ENCODE measurements at places on chromosomes 2 and 18.

GRCh38 chr2:240477916-240478315 lies 42.5 kb downstream of the GPC1 start:
- DNase-seq = no peak

DNA sequence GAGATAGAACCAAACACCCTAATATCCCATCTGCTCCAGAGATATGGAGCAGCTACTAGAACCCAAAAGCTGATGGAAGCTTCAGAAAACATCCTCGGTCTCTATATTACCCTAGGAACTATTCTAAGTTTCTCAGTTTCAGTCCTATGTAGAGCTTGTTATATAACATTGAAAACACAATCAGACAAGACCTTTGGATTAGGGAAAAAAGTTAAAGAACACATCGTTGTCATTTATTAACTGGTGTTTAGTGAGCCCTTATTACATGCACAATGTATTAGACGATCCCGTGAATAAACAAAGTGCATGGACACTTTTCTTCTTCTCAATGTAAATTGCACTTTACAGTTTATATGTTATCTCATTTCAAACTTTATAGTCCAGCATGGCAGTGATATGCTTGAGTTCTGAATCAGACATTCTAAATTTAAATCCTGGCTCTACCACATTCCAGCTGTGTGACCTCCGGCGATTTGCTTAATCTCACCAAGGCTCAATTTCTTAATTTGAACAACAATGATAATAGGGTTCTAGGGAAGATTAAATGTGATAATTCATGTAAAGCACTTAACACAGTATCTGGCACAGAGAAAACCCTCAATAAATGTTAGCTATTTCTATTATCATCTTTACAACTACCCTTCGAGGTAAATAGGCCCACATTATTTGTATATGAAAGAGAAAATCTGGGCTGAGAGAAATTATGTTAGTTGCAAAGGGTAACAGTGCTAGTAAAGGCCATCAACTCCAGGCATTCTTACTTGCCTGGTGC lies 83.6 kb upstream of the PIK3C3 start:
- no peak for DNase-seq

DNA sequence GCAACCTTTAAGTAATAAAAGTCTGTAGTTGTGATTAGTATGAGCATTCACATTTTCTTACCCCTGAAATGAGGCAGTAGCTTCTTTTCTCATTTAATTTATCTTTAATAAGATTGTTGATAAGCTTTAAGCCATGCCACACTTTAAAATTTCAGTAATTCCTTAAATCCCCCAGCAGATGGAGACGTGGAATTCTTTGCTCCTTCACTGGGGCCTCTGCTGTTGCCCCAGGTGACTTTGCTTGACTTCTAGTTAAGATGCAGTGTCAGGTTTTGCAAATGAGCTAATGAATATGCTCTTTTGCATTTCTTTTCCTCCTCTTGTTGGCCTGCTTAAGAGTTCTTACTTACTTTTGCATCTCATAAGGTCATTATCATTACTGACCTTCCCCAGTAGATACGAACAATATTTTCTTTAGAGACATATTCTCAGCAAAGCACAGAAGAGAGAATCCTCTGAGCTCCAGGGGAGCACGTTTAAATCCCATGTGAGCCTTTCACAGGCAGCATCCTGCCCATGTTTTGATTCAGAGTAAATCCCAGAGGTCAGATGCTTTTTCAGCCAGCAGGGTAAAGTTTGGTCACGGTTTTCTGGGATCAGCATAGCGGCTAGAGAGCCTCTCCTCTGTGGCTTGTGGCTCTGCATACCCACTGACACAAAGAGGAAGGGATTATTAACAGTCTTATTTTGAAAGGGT lies 222.9 kb downstream of the PTPRM start:
- DNase-seq = no peak

GRCh38 chr2:66899109-66899508 lies 464.2 kb downstream of the MEIS1 start:
- no peak for DNase-seq

GRCh38 chr2:232242316-232242715 lies 136.2 kb upstream of the ALPP start:
- DNase-seq = no peak

DNA sequence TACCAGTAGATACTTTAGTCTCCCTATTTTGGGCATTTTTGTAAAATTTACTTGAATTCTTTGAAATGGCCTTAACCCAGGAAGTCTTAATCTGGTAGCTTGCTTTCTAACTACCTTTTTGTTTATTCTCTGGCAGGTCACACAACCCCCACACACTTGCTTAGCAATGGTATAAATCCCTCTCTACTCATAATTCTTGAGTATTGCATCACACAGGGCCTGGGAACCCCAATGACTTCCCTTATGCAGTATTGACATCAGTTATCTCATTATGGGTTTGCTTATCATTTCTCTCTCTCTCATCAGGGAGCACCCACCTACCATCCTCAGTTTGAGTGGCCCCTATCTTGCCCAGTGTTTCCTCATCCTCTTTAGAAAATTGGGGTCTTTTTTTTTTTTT lies 207.1 kb downstream of the KCNS3 start:
- DNase-seq = no peak
